ENCODE measurements at places on chromosomes 1 and 21. TPM values are rescaled to one million over a fixed set of nuclear protein-coding genes. Genes with fewer than 3 reads are reported as not detected.

DNA sequence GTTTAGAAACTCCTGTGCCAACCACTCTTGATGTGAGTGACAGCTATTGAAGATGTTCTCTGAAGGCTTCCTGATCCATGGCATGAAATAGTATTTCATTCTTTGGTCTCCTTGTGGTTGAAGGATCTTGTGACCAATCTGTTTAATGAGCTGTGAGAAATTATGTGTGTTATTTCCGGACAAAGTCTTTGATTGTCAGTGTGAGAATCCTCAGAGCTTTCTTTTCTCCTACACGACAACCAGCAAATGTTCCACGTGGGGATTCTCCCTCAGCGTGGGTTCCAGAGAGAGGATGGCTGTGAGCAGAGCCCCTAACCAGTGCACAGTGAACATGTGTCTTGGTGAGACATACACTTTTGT lies 45.0 kb upstream of the HOOK1 start:
- no peaks in the 10 kb centered on the region for H3K36me3 ChIP-seq
- no peak for DNase-seq
- no peak overlapping the region for H3K4me3 ChIP-seq
- no peak overlapping the region for H3K27ac ChIP-seq

- no peak overlapping the region for H3K27ac ChIP-seq
- no peak overlapping the region for H3K4me3 ChIP-seq
- no peak for DNase-seq
- H3K36me3 ChIP-seq, result no peaks in the 10 kb centered on the region
- H3K4me1 ChIP-seq, result no peaks in the 10 kb centered on the region
These were observed 161.8 kb upstream of the IVNS1ABP start for GRCh38 chr1:185478877-185479276.

DNA sequence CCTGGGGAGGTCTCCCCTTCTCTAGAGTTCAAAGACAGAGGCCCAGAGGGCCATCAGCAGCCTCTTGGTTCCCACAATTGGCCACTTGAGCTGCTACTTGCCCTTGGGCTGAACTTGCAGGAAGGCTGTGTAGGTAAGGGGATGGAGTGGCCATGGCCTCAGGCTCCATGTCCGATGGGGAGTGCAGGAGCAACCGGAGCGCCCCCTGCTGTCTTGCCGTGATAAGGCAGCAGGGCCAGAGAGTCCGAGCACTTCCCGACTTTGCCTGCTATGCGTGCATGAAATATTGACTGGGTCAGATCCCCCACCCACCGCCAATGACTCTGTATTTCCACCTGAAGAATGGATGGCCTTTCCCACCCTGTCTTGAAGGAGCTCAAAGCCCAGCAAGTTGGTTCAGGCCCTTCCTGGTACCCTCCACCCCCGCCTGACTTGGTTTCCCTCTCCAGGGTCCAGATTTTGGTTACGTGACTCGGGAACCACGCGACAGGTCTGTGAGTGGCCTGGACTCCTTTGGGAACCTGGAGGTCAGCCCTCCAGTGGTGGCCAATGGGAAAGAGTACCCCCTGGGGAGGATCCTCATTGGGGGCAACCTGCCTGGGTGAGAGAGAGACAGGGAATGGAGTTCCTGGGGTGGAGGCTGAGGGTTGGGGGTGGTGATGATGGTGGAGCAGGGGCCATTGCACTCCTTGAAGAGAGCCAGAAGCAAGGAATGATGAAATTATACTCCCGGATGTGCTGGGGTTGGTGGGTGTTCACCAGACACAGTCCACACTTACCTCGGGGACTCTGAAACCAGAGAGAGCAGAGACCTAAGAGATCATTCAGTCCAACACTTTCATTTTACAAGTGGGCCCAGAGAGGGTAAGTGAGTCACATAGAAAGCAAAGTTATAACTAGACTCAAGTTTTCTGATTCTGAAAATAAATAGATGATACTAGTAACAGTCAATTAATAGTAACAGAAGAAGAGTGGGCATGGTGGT lies 25.6 kb downstream of the PADI3 start:
- no peak overlapping the region for H3K27ac ChIP-seq
- no peaks in the 10 kb centered on the region for H3K4me1 ChIP-seq
- DNase-seq, result peak; percentile 22
- H3K4me3 ChIP-seq, result no peak overlapping the region

GRCh38 chr1:155873860-155874259 lies 14.5 kb downstream of the SYT11 start:
- no peak for DNase-seq
- no peak overlapping the region for H3K27ac ChIP-seq
- no peaks in the 10 kb centered on the region for H3K27me3 ChIP-seq
- H3K4me3 ChIP-seq, result no peak overlapping the region
- H3K4me1 ChIP-seq, result no peaks in the 10 kb centered on the region

DNA sequence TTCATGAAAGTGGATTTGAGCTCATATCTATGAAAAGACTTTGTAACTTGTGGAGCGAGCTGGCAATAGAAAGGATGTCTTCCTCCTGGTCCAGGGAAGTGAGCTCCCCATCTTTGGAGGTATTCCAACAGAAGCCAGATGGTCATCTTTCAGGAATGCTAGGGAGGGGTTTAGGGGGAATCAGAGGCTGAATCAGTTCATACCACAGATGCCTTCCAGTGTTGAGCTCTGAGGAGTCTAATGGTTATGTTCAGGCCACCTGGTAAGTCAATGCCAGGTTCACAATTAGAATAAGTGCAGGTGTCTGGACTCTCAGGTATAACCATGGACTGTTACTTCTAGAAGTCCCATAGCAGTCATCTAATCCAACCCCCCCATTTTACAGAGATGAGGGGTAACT lies 119.1 kb downstream of the ACTL8 start:
- H3K27me3 ChIP-seq, result no peaks in the 10 kb centered on the region
- H3K4me1 ChIP-seq, result no peaks in the 10 kb centered on the region
- DNase-seq, result no peak
- H3K36me3 ChIP-seq, result no peaks in the 10 kb centered on the region

DNA sequence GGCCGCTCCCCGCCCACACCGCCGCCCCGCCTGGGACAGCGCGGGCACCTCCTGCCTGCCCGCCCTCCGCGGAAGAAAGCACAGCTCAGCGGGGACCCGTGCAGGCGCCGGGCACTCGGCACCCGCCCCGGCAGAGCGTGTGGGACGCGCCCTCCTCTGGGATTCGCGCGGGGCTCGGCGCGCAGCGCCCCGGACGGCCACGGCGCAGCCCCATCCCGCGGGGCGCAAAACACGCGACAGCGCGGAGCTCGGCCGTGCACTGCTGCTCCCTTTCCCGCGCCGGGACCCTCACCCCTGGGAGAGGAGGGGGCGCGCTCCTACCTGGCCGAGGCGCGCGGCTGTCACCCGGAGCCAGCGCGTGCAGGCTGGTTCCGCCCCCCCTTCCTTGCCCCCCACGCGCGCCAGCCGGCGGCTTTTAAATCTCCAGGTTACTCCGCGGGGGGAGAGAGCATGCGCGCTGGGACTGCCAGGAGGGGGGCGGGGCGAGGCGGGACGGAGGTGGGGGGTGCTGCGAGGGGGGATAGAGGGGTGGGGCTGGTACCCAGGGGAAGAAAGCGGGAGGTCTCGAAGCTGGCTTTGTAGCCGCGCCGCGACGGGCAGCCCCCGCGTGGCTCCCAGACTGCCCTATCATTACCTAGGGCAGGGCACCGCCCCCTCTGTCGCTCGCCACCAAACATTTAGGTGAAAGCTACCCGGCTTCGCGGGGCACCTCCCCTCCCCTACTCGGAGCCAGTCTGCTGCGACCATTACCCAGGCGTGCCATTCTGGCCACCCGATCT lies at the start of gene SLC45A3:
Gene SLC45A3, minus strand, starts transcription at position 437 of the 779 bp plus-strand sequence. CDS start 15,853 bp downstream, outside the sequence.
- H3K4me1 ChIP-seq, result peaks cover 15% of the 10 kb centered on the region
- H3K36me3 ChIP-seq, result no peaks in the 10 kb centered on the region
- H3K27ac ChIP-seq, result no peak within 1 kb of the TSS
- no peaks in the 10 kb centered on the region for H3K27me3 ChIP-seq
- H3K4me3 ChIP-seq, result peak within 1 kb of the TSS; percentile 71
- DNase-seq, result no peak

DNA sequence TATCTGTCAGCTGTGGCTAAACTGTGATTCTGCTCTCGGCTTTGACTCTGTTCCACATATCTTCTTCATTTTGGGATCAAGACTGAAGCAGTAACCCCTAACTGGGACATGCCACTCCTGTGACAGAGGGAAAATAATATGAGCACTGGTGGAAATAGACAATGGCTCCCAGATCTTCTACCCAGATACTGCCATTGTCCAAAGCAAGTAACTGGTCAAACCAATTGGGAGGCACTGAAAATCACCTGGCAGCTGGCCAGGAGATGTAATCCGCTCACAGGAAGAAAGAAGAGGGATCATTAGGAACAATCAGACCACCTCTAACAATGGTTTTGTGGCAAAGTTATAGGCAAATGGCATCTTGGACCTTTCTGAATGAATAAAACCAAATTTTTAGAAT lies 10.7 kb downstream of the SNX7 start:
- H3K4me1 ChIP-seq, result no peaks in the 10 kb centered on the region
- DNase-seq, result no peak
- H3K27ac ChIP-seq, result no peak overlapping the region

DNA sequence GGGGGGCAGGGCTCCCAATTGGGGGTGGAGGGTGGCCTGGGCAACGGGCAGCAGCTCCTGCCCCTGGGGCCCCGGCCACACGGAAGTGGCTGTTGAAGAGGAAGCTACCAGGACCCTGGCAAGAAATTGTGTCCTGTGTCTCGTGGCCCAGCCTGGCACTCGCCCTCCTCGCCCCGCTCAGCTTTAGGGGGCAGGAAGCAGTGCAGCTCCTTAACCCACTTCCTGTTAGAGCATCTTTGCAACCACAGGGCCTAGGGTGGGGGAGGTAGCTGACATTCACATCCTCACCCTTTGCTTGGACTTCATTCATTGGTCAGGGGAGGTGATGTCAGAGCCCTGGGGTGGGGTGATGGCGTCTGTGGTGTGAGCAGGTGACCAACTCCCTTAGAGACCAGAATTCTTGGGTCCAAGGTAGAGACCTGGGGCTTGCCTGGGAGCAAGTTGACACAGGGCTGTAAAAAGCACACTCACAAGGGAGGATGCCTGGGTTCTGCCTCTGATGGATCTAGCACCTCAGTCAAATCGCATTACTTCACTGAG lies at the start of gene ARHGAP30:
Gene ARHGAP30, minus strand, starts transcription at position 161 of the 540 bp plus-strand sequence. CDS start 267 bp downstream, outside the sequence.
- DNase-seq, result peak; percentile 84
- peak within 1 kb of the TSS; percentile 93 for H3K27ac ChIP-seq
- peaks cover 61% of the 10 kb centered on the region for H3K4me1 ChIP-seq
- peak within 1 kb of the TSS; percentile 84 for H3K4me3 ChIP-seq
- no peaks in the 10 kb centered on the region for H3K36me3 ChIP-seq
- no peaks in the 10 kb centered on the region for H3K27me3 ChIP-seq

GRCh38 chr1:31798433-31799195 lies 17.2 kb downstream of the SPOCD1 start:
- H3K27me3 ChIP-seq, result peaks cover 43% of the 10 kb centered on the region
- no peak overlapping the region for H3K4me3 ChIP-seq
- no peaks in the 10 kb centered on the region for H3K4me1 ChIP-seq
- no peak overlapping the region for H3K27ac ChIP-seq
- DNase-seq, result no peak

GRCh38 chr1:24890887-24891286 lies 39.2 kb downstream of the RUNX3 start:
- no peak overlapping the region for H3K27ac ChIP-seq
- H3K4me1 ChIP-seq, result no peaks in the 10 kb centered on the region
- H3K36me3 ChIP-seq, result no peaks in the 10 kb centered on the region
- no peaks in the 10 kb centered on the region for H3K27me3 ChIP-seq
- DNase-seq, result no peak

DNA sequence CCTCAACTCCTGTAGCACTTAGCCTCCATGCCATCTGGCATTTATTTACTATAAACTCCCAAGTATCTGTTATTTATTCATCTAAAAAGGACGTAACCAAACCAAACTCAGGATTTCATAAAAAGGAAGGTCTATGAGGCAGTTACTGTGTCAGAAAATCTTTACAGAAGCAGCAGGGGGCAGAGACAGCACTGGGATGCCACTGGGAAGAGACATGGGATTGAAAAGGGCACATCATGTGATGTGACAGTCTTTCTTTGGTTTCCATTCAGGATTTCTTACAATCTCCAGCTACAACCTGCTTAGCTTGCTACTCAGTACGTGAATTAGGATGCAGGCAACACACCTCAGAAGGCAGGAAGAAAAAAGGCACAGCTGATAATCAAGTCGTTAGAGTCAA lies 31.2 kb downstream of the SPRTN start:
- H3K4me3 ChIP-seq, result no peak overlapping the region
- no peaks in the 10 kb centered on the region for H3K4me1 ChIP-seq

DNA sequence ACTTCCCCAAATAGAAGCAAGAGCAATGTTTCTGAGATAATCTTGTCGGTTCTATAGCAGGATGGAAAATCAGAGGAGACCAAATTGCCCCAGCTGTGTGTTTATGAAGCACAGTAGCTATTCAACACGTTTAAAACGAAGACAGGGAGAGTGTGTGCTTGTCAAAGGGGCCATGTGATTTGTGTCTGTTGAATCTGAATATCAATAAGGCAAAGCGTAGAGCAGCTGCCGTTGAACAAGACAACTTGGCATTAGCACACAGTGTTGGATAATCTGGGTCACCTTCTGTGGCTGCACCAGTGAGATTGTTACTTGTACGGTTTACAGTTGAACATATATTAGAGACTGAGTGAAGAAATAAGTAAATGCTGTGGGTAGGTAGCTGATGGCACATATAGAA lies 1.0 kb downstream of the CRB1 start:
- no peaks in the 10 kb centered on the region for H3K27me3 ChIP-seq
- no peak for DNase-seq
- H3K4me3 ChIP-seq, result no peak overlapping the region
- H3K36me3 ChIP-seq, result no peaks in the 10 kb centered on the region
- H3K4me1 ChIP-seq, result no peaks in the 10 kb centered on the region

GRCh38 chr1:1630191-1630964 lies 1.6 kb upstream of the MMP23B start:
- H3K4me1 ChIP-seq, result no peaks in the 10 kb centered on the region
- peak overlapping the region; percentile 63 for H3K27ac ChIP-seq
- H3K27me3 ChIP-seq, result no peaks in the 10 kb centered on the region
- peak overlapping the region; percentile 28 for H3K4me3 ChIP-seq
- no peaks in the 10 kb centered on the region for H3K36me3 ChIP-seq

- H3K27ac ChIP-seq, result no peak overlapping the region
- no peaks in the 10 kb centered on the region for H3K4me1 ChIP-seq
- no peak overlapping the region for H3K4me3 ChIP-seq
- peaks cover 4% of the 10 kb centered on the region for H3K27me3 ChIP-seq
These were observed 38.0 kb downstream of the LAMC1 start for GRCh38 chr1:183061194-183061593.

PIK3CD gene
- 313 TPM for total RNA-seq

FOXD3 gene
- total RNA-seq, result not detected

KCNK1 gene
- not detected for total RNA-seq

WDR64 gene
- 0.25 TPM for total RNA-seq

CRP gene
- 1.7 TPM for total RNA-seq

PDZK1 gene
- total RNA-seq, result not detected
